Mucosa of descending colon (tissue), 3 donors: ENCODE measurements at places on chromosomes 6 and 20. TPM values are rescaled to one million over a fixed set of nuclear protein-coding genes. Genes with fewer than 3 reads are reported as not detected.

Gene TBPL1
- total RNA-seq, result 25.4 TPM

GRCh38 chr6:119620846-119621555, 271.4 kb upstream of the MAN1A1 start:
- no peak for DNase-seq

GRCh38 chr20:48945840-48946514, 24.5 kb downstream of the ARFGEF2 start:
- DNase-seq, result peak; percentile 75

Gene UBD
- 4.2 TPM for total RNA-seq

- no peak for DNase-seq
These were observed 12.0 kb downstream of the ITPR3 start for GRCh38 chr6:33633084-33633461.

Gene CALHM6
- total RNA-seq, result not detected

DNA sequence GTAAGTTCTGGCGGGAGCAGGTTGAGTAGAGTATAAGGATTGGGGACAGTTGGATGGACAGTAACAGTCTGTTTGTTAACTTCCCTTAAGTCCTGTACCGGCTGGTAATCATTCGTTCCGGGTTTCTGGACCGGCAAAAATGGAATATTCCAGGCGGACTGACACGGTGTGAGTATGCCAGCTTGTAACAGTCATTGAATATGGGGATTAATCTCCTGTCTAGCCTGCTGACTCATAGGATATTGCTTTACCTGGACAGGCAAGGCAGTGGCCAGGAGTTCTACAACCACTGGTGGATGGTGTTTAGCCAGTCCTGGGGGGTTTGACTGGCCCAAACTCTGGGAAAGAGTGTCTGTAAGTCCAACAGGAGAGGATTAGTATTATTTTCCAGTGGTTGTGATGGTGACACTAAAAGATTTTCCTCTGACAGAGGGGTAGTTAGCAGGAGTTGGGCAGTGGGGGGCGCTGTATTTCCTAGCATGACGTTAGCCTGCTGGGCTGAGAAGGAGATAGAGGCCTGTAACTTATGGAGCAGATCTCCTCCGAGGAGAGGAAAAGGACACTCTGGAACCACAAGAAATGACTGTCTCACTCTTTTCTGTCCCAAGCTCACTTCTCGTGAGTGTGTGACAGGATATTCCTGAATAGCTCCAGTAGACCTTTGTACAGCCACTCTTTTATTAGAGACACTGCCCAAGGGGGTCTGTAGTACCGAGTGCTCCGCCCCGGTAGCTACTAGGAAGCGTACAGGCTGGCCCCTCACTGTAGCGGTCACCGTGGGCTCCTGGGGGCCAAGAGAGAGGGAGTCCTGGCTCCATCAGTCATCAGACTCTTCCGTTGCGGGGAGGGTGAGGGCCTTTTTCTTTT, 152.2 kb downstream of the TRIM27 start:
- DNase-seq, result no peak

DNA sequence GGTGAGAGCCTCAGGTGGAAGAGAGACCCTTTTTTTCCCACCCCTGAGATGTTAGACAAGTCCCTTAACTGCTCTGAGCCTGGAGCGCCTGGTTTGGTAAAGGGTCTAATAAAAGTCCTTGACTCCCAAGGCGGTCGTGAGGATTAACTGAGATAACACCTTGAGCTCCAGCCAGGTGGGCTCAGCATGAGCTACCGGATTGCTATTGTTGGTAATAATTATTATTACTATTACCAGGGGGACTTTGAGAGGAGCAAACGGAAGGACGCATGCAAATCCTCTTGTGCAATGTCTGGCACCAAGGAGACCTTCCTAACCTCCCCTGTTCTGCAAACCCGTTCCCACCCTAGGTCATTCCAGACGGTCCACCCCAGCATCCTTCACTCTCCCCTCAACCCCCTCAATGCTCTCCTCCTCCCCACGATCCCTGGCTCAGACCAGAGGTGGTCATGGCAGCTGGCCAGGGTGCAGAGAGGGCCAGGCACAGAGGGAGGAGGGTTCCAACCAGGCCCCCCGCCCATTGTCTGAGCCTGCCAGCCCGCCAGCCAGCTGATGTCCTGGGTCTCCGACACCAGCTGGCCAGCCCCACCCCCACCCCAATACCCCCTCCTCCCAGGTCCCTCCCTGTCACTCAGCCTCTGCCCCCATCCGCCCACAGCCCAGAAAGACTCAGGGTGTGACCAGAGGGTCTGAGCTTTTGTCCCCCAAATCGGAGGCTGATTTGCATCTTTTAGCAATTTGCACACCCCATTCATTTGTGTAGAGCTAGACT, 14.3 kb upstream of the CBFA2T2 start:
- DNase-seq, result peak; percentile 32

GRCh38 chr20:4225745-4226144, 210.4 kb upstream of the RNF24 start:
- no peak for DNase-seq

DNA sequence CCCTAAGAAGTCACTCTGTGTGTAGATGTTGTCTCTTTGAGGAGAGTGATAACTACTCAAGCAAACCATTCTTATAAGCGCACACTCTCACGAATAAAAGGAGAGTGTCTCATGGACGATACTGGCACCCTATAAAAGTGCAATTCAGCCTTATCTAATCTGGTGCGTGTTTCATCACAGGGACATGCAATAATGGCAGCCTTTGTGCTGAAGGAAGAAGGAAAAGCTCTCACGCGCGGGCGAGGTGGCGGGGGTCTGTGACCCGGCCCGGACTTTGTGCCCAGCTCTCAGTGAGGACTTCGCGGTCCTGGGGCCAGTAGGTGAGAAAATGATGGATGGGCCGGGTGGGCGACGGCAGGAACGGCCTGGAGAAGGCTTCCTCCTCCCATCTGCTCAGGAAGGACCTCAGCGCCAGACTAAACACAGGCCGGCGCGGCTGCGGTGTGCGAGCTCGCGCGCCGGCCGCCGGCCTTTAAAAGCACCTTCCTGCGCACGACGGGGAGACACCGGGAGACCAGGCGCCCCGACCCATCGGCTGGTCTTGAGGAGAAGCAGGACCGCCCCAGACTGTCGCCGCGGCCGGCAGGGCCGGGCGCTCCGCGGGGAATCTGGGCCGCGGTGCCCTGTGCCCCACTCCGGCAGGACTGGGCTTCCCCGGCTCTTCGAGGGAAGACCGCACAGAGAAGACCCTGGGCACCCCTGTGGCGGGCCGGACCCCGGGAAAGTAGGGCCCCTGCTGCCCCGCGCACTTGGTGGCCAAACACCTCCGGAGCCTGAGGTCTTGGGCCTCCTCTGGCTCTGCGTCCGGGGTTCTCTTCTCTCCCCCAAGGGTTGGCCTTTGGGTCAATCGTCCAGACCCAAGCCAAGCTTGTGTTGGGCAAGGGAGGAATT, 8.3 kb upstream of the FOXC1 start:
- no peak for DNase-seq

DNA sequence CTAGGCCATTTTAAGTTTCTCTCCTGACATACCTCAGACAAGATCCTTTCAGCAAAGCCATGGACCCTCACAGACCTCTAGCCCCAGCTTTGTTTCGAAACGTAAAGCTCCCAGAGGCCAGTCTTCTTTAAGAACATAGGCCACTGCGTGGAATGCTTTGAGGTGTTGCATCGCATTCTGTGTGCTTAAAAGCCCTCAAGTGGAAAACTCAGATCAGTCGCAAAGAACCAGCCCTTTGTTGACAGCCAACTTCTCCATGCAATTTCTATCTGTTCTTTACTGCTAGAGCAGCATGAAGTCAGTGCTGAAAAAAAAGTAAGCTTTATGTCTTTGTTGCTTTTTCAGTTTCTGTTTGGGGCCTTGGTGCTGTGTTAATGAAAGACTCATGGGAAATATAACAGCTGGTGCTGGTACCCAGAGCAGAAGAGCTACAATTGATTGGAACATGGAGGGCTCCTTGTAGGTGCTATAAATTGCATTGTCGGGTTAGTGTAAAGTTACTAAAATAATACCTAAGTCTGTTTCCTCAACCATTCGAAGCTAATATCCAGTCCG, 142.6 kb downstream of the MAP3K7 start:
- no peak for DNase-seq

DNA sequence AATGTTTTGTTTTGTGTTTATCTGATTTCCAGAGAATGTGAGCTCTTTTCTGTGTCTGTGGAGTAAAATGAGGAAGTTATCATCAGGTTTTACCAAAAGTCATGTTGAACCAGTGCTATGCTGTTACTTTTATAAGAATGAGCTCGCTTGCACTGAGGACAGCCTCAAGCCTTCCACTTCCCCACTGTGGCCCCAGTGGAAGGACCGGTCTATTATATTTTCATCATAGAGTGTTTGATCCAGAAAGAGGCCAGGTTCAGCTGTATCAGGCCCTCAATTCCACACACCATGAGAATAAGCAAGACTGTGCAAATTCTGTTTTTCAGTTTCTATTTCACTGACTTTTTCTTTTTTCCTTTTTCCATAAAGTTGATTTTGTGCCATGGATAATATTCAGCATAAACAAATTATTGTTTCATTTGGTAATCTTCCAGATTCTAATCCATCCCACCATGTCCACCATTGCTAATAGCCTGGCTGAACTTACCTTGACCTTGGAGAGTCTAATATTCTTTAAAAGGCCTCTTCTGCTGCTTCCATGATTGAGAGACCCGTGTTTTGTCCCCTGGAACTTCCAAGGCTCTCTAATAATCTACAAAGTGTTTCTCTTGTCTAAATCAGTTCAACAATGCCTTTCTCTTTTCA, 286.2 kb downstream of the THBS2 start:
- no peak for DNase-seq

Gene FAXC
- 1.0 TPM for total RNA-seq

- DNase-seq, result no peak
These were observed 173.0 kb downstream of the PHF3 start for GRCh38 chr6:63808576-63808975.

GRCh38 chr6:168858926-168859325, 394.7 kb downstream of the THBS2 start:
- DNase-seq, result no peak

GRCh38 chr6:36073587-36073986, 46.0 kb downstream of the MAPK14 start:
- no peak for DNase-seq

Gene CCM2L
- total RNA-seq, result 3.7 TPM

GRCh38 chr6:1841136-1841535, 231.4 kb downstream of the FOXC1 start:
- no peak for DNase-seq

DNA sequence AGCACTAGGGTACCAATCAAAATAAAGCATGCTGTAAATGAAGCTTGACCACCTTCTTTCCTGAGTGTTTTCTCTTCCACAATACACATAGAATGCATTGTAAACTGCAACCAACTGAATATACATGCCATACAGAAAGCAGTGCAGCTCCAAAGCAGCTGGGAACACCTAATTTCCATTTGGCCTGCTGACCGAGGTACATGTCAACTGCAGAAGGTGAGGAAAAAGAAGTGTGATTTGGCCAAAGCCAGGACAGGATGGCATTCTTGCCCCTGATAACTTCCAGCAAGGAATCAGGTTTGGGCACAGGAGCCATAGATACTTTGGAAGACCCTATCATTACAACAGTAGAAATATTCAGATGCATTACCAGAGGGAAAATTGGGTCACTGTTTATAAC, 258.4 kb downstream of the SLC35F1 start:
- no peak for DNase-seq

Gene LHFPL5
- total RNA-seq, result 0.19 TPM

Gene TSHZ2
- total RNA-seq, result 3.6 TPM

GRCh38 chr6:43517505-43518357, 842 bp downstream of the POLR1C start:
- no peak for DNase-seq

Gene RFX6
- total RNA-seq, result 0.67 TPM

- no peak for DNase-seq
These were observed 95.5 kb upstream of the ZNF184 start for GRCh38 chr6:27568226-27568897.

GRCh38 chr6:77038807-77039206, 424.5 kb downstream of the HTR1B start:
- no peak for DNase-seq

DNA sequence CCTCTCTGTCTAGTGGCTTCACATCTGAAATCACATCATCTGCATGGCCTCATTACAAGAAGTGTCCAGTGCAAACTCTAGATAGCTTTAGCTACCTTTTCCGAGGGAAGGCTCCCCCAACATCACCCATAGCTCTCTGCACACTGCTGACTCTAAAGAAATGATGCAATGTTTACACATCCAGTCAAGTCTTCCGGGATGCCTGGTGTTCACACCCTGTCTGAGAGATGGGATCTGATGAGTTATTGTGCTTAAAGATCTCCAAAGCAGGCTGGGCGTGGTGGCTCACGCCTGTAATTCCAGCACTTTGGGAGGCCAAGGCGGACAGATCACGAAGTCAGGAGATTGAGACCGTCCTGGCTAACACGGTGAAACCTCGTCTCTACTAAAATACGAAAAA, 404.6 kb upstream of the IRAK1BP1 start:
- DNase-seq, result no peak

Gene HCRTR2
- not detected for total RNA-seq

DNA sequence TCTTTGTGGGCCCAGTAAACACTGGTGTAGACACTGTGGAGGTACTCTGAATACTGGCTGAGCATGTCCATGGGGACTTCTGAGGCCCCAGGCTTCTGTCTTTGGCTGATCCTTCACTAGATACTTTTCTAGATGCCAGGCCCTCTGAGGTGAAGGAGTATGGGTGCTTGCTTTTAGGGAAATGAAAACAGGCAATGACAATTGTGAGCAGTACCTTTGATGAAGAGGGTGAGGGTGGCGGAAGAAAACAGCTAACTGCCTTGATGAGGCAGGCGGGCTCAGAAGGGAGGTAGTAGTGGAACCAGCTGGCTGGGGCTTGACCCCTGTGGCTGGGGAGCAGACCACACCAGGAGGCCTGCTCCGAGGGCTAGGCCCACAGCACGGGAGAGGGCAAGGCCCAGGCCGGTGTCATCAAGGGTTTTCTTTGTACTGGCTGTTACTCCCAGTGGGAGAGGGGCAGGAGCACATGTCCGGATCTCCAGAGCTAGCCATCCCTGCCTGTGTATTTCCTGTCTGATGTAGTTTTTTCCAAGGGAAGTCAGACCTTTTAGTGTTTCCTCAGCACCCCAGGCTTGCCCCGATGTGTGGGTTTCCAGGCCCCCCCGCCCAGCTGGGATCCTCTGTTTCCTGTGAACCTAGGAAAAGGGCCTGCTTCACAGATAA, 3.9 kb downstream of the PLCG1 start:
- no peak for DNase-seq

DNA sequence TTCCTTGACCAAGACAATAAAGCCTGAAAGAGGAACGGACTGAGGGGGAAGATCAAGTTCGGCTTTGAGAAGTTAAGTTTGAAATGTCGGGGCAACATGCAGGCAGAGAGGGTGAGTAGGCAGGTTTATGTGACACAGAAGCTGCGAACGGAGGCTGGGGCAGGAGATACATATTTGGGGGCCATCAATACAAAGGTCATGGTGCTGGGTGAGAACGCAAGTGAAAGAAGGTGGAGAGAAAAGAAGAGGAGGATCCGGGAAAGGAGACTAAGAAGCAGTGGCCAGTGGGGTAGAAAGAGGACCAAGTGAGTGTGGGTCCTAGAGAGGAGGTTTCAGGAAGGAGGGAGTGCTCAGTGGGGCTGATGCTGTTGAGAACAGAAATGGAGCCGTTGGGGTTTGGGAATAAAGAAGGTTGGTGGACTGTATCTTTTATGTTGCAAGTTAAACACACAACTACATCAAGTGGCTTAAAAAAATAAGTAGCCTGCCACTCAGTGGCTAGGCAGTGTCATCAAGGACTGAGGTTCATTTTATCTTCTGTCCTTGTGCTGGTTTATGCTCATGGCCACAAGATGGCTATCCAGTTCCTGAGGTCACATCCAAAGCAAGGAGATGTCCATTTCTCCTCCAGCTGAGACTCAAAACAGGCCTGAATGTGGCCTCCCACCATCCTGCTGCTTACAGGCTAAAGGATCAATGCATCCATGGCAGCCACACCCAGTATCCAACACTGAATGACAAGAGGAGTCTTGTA, 1.7 kb upstream of the BLCAP start:
- no peak for DNase-seq

Gene SENP6
- total RNA-seq, result 72.2 TPM
